ENCODE measurements at places on chromosomes 5 and 9.

DNA sequence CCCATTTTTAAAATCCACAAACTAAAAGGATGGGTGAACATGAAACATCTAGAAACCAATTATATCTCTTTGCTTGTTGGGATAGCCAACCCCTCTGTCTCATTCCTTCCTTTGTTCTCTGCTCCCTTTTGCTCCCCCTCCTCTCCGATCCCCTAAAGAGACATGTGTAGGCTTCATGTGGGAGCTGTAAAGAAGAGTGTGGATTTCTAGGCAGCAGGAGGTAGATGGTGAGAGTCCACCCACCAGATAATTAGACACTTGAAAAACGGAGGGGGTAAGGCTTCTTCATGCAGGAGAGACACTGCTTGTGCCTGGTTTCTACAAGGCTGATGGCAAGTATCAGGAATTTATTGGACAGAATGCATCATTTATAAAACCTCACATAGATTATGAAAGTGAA is 27.3 kb upstream of the CFAP157 start:
- DNase-seq, result no peak

DNA sequence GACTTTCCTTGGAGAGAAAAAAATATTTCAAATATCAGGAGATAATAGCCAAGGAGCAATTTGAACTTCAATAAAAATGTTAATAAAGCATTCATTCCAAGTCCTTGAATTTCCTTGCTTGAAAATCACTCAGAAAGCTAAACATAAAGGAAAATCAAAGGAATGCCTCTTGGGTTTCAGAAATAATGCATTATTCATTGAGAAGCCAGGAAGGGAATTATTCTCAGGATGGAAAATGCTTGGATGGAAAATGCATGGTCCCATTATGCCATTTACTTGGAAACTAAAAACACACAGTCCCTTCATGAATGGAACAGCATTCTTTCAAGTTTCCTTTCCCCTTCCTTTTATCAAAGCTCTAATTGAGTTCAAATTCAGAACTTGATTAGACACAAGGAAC is 160.9 kb downstream of the LPAR1 start:
- DNase-seq, result no peak

DNA sequence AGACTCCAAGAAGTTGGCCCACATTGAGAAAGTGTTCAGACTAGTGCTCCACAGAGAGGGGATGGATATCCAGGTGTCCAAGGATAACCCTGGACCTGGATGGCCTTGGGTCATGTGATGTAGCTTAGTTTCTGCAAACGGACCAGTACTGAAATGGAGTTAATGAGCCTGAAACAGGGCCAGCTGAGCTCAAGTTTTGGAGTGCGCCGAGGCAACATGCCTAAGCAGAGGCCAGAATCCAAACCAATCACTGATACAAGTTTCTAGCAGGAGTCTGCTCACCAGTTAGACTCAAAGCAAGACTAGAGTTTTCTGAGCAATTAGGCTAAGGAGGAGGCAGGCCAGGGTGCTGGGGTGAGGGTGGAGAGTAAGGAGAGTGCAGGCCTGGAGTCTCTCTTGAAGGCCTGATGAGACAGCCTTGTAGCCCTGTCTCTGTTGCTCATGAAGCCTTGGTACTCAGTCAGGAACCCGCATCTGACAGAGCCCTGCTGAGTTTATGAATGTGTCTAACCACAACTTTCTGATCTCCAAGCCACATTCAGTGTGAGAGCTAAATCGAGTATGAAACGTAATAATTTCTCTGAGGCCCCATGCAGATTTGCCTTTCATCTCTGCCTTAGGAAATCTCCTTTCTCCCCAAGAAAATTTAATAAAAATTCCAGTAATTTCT is 68.9 kb upstream of the EQTN start:
- DNase-seq, result no peak

- DNase-seq, result peak; percentile 93
Measured at GRCh38 chr9:127899128-127899943, at the start of gene ST6GALNAC6. Gene ST6GALNAC6 (minus strand): TSS chr9:127899603. CDS start chr9:127897981, 1,622 bp downstream.

All from GM19239 (cell line).